ENCODE measurements at places on chromosomes 3 and 15.

- no peak for DNase-seq
Measured at GRCh38 chr3:183958226-183958625, 59.5 kb downstream of the ABCC5 start.

GRCh38 chr3:34367521-34367920 is 569.1 kb downstream of the PDCD6IP start:
- DNase-seq = no peak

DNA sequence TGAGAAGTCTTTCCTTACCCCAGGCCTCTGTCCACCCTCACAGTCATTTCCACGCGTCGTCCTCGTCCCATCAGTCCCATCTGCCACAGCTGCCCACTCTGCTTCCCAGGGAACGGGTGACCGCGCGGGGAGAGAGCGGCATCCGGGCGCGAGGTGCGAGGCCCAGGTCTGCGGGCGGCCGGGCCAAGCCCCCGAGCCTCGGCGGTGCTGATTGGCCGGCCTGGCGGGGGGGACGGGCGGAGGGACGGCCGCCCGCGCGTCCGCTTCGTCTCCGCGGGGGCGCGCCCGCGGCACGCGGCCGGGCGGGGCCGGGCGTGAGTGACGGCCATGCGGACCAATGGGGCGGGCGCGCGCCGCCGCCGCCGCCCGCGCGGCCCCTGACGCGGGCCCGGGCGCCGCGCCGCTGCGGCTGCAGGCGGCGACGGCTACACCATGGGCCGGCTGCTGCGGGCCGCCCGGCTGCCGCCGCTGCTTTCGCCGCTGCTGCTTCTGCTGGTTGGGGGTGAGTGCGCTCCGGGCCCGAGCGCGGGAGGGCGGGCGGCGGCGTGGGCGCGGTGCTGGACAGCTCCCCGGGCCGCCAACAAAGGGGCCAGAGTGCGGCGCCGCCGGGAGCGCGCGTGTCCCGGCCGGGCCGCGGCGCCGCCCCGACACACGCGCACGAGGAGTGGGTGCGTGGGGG is at the start of gene PODXL2:
Gene PODXL2, plus strand, starts transcription at position 398 of the 679 bp plus-strand sequence. Its CDS starts 35 bp downstream, at position 433.
- peak; percentile 26 for DNase-seq

- no peak for DNase-seq
Measured at GRCh38 chr3:18369551-18370185, 55.5 kb downstream of the SATB1 start.

GRCh38 chr3:148962513-148962912 is 28.8 kb upstream of the GYG1 start:
- DNase-seq = peak; percentile 77

DNA sequence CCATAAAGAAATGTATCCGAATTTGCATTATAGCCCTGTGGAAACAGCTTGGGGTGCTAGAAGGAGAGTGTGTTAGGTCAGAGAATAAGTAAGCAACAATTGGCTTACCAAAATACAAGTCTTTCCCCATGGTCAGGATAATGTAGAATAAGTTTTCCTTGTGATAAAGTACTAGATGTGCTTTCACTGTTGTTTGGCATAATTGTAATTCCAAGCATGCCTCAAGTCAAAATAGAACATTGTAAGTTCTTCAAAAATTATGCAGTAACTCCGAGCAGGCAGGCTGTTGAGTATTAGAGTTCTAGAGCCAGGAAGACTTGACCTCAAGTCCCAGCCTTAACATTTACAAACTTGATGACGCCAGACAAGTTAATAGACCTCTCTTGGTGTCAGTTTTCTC is 242.0 kb downstream of the TUSC7 start:
- DNase-seq = no peak

- no peak for DNase-seq
Measured at GRCh38 chr3:134625885-134626741, 24.7 kb downstream of the KY start.

- DNase-seq = no peak
Measured at GRCh38 chr3:42667523-42668412, 14.3 kb downstream of the ZBTB47 start.

DNA sequence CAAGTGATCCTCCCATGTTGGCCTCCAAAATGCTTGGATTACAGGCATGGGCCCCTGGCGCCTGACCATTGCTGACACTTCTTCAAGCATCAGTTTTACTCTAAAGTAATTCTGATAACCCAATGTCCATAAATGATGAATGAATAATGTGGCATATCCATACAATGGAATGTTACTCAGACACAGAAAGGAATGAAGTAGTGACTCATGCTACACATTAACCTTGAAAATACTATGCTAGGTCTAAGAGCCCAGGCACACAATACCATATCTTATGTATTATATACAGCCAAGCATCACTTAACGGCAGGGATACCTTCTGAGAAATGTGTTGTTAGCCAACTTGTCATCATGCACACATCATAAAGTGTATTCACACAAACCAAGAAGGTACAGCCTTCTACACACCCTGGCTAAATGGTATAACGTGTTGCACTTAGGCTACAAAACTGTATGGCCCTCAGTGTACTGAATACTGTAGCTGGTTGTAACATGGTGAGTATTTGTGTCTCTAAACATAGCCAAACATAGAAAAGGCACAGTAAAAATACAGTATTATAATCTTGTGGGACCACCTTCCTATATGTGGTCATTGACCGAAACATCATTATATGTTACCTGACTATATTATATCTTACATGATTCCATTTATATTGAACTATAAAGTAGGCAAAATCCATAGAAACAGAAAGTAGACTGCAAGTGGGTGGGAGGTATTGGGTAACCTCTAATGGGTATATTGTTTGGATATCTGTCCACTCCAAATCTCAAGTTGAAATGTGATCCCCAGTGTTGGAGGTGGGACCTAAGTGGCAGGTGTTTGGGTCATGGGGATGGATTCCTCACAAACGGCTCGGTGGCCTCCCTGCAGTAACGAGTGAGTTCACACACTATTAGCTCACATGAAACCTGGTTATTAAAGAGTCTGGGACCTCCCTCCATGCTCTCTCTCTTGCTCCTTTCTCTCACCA is 31.4 kb downstream of the MKRN2 start:
- DNase-seq = no peak

- no peak for DNase-seq
Measured at GRCh38 chr3:35088943-35089342, 550.4 kb upstream of the ARPP21 start.

GRCh38 chr3:183254487-183255347 is 1.7 kb downstream of the B3GNT5 start:
- peak; percentile 51 for DNase-seq

GRCh38 chr15:98998279-98998678 is 9.3 kb downstream of the PGPEP1L start:
- DNase-seq = no peak

GRCh38 chr3:7315037-7315436 is 454.1 kb downstream of the GRM7 start:
- no peak for DNase-seq

DNA sequence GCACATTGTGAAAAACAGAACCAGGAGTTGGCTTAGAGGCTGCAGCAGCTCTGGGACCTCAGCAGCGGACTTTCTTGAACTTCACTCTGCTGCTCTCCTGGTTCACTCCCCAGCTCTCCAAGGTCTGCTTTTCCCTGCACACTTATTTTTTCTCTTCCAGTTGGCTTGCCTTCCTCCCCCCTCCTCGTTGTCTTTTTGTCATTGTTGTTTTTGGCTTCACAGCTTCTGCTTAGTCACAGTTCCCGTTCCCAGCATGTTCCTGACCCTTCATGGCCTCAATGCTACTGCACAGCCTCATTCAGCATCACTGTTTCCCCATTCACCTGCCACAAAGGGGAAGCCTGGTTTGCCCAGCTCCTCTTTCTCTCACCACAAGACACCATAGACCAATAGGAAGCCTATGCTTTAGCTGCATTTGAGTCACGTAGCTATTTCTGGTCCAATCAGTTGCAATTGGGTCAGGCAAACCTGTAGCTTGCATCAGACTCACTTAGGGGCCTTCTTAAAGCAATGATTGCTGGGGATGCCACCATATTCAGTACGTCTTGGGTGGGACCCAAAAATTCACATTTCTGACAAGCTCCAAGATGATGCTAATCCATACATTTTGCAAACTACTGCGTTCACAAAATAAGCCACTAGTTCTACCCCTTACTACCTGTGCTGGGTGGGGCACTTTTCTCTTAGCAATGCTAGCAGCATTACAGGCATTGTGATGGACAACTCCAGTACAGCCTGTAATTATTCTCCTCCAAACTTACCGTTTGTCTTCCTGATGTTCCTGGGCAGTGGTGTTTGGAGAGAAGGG is 7.8 kb upstream of the SUMF1 start:
- DNase-seq = peak; percentile 93

- DNase-seq = no peak
Measured at GRCh38 chr3:9180764-9181117, 68.7 kb downstream of the SRGAP3 start.

All from MCF 10A (cell line).